SK-MEL-5 (cell line): ENCODE measurements at places on chromosomes 5 and 9.
A peak's percentile ranks its signal among the peaks of the same experiment; 100 is the strongest.

GRCh38 chr5:116358911-116359418, 215.7 kb downstream of the SEMA6A start:
- DNase-seq, result no peak

DNA sequence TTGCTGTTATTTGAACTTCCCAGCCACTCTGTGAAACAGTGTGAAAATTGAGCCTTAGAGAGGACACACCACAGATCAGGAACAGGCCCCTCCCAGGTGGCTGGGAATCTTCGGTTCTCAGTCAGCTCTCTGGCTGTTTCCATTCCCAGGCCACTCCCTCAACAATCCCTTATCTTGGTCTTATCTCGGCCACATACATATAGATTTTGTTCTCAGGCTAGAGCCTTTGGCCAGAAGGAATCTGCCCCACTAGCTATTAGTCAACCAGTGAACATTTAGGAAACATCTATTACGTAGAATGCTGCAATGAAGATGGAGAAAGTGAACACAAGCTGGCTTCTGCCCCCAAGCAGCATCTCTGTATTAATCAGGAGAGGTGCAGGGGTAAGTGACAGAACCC, 21.0 kb upstream of the WWC1 start:
- no peak for DNase-seq

- DNase-seq, result no peak
Measured at GRCh38 chr5:25301836-25302235, 657.1 kb upstream of the CDH10 start.

GRCh38 chr9:2859776-2860379, 16.0 kb upstream of the PUM3 start:
- peak; percentile 68 for DNase-seq

DNA sequence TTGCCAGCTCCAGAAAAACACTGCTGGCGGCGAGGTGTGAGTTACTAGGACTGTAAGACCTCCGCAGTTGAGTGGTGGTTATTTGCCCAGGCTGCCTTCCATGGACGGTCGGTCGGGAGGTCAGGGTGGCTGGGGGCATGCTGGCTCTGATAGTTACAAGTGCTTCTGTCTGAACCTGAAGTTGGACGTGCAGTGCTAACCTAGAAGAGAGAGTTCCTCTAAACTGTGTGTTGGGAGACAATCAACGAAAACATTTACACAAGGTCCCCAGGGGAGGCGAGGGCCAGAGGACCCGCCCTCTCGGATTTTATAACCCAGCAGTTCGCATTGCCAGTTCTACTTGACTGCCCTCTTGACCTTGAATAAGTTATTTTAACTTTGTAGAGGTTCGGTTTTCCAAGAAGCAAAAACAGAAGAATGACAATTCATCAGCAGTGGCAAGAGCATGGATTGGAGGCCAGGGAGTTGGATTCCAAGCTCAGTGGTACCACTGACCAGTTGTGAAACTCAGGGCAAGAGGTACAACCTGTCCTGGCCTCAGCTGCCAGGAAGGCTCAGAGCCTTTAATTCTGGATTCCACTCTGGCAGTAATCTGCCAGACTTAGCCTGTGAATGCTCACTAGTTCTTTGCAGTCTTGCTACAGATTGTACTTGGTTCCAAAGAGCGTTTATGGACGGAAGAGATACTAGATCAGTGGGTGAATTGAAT, 28.7 kb upstream of the PDE8B start:
- no peak for DNase-seq

DNA sequence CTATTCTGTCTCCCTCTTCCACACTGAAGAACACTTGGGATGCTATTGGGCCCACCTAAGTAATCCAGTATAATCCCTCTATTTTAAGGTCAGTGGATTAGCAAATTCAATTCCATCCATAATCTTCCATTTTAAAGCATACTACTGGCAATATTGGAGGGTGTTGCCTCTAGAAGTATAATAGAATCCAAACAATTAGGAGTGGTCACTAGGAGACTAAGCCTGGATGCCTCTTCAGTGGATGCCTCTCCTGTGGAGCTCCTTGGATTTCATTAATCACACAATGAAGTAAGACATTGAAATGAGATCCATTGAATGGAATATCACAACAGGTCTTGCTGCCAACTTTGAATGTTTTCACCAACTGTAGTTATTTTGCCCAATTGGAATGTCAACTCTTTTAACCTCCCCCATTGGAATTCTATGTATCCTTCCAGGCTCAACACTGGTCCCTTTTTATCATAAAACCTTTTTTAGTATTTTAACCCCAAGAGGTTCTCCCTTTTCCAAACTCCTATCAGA, 311.6 kb downstream of the PLK2 start:
- no peak for DNase-seq

GRCh38 chr9:109557481-109557880, 59.4 kb upstream of the PTPN3 start:
- no peak for DNase-seq

DNA sequence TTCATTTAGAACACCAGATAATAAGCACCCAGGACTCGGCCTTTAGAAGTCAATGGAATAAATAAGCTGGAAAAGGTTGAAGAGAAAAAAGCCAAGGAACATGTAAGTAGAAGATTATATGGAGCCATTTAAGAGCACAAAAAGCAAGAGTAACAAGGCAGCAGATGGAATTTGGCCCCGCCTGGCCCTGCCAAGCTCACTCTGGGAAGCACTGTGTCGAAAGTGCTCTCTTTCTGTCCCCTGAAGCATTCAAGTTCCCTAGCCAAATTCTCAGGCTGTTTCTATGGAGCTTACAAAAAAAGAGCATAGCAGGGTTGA, 73.0 kb upstream of the GPR151 start:
- DNase-seq, result no peak

DNA sequence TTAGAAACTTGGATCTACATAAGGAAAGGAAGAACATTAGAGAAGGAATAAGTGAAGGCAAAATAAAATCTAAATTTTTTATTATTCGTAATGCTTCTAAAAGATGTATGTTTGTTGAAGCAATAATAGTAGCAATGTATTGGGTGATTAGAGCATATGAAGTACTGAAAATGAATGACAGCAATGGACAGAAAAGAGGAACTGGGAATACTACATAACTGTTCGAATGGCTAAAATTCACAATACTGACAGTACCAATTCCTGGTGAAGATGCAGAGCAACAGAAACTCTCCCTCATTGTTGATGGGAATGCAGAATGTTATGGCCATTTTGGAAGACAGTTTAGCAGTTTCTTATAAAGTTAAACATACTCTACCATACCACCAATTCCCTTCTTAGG, 177.3 kb upstream of the SPEF2 start:
- DNase-seq, result no peak

DNA sequence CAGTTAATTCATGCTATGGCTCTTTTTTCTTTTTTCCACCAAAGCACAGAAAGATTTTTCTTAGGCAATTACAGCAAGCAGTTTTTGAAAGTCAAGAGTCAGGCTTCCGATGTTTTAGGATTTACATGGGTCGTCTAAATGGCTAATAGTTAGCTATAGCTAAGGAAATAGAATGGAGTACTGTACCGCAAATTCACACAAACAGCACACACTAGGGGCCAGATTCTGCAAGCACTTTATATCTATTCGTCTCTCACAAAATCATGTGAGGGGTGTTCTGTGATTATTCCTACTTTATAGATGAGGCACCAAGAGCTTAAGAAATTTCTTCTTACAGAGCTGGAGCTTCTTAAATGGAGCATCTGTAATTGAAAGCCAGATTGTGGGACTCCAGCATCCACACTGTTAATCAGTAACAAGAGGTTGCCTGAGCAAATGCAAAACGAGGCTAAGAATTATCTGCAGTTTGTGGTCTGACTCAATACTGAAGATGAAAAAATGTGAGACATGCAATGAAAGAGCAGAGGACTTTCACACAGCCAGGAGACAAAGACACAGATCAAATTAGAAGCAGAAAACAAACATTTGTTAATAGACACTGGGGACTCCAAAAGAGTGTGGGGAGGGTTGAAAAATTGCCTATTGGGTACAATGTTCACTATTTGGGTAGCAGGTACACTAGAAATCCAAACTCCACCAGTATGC, 62.7 kb upstream of the CTXN3 start:
- DNase-seq, result no peak

DNA sequence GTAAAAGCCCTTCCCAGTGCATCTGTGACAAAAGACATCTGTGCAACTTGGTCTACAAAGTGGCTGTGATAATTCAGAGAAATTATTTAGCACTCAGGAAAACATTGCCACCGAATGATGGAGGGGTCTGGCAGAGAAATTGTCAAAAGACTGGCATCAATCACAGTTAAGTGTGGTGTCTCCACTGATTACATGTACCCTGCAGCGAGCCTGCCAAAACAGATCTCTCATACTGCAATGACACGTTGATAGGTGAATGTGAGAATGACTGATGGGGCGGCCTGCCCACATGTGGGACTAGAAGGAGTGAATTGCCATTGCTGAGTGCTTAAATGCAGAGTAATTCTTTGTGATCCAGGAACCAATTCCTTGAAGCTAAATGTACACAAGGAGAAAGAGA, 136.4 kb upstream of the PCSK5 start:
- DNase-seq, result no peak

- no peak for DNase-seq
Measured at GRCh38 chr5:1396293-1396816, 48.9 kb downstream of the SLC6A3 start.

GRCh38 chr5:134541736-134542376, 16.4 kb downstream of the JADE2 start:
- no peak for DNase-seq

DNA sequence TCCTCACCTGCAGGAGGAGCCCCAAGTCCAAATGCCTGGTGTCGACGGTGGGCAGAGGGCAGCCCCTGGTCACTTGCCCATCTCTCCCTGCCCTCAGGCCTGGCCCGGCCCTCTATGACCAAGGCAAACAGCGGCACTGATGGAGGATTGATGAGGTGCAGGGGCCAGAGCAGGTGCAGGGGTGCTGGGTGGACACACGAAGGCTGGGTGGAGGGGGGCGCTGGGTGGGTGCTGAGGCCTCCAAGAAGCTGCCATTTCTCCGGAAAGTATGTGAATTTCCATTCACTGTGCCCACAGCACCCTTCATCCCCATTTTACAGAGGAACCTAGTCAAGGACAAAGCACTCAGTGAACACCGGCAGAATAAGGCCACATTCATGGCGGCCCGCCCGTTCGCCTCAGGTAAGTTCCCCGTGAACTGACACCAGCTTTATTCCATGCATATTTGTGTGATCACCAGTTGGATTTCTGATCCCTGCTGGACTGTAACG, 143.8 kb upstream of the PPP1R26 start:
- DNase-seq, result no peak

DNA sequence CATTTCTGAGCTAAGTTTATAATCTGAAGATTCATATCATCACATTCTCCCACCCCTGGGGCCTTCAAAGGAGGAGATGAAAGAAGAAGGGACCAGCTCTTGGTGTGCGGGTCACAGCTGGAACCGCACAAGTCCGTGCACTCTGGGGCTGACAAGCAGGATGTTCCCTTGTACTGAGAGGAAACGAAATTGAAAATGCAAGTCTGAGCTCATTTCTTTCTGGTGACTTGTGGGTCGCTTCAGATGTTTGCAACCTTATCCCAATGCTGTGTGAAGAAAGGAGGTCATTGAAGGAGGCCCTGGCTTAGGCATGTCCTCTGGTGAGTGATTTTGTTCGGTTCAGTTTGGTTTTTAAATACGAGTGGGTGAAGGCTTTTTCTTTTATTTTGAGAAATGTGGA, 59.6 kb downstream of the C9orf152 start:
- DNase-seq, result peak; percentile 44

DNA sequence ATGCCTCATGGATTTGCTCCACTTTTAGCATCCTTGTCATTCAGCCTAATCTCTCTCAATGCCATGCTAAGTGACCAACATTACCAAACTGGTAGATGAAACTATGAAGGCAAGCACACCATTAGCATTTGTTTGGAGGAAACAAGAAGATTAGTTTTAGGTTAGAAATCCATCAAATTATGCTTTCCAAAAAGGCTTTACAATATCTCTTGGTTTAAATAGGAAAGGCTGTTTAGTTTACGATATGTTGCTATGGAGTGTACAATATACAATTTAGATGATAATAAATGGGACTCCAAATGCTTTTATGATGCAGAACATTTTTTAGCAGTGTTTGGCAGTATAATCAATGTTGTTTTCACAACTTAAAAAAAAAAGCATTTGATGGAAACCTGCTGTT, 47.8 kb upstream of the CTXN3 start:
- no peak for DNase-seq

- no peak for DNase-seq
Measured at GRCh38 chr5:92633875-92634487, 947.0 kb downstream of the NR2F1-AS1 start.

DNA sequence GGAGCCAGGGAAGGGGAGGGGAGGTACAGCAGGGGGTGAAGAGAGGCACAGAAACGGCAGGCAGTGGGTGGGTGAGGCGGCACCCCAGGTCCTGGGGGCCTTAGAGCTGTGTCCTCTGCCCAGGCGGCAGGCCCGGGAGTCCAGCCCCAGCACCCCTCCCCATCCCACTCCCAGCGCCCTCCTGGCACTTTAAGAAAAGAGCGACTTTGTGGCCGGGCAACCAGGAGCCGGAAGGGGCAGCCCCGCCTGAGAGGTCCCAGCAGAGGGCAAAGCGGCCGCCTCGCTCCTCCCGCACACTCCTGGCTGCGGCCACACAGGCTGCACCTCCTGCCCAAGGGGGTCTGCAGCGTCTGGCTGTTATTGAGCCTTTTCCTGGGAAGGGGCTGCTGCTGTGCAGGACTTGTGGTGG, 42.6 kb downstream of the NACC2 start:
- peak; percentile 59 for DNase-seq

- DNase-seq, result no peak
Measured at GRCh38 chr5:5781335-5781734, 358.9 kb downstream of the ICE1 start.

- peak; percentile 18 for DNase-seq
Measured at GRCh38 chr9:87787735-87788134, 61.8 kb downstream of the CTSL start.

- no peak for DNase-seq
Measured at GRCh38 chr5:172806897-172807672, 27.0 kb upstream of the ERGIC1 start.

DNA sequence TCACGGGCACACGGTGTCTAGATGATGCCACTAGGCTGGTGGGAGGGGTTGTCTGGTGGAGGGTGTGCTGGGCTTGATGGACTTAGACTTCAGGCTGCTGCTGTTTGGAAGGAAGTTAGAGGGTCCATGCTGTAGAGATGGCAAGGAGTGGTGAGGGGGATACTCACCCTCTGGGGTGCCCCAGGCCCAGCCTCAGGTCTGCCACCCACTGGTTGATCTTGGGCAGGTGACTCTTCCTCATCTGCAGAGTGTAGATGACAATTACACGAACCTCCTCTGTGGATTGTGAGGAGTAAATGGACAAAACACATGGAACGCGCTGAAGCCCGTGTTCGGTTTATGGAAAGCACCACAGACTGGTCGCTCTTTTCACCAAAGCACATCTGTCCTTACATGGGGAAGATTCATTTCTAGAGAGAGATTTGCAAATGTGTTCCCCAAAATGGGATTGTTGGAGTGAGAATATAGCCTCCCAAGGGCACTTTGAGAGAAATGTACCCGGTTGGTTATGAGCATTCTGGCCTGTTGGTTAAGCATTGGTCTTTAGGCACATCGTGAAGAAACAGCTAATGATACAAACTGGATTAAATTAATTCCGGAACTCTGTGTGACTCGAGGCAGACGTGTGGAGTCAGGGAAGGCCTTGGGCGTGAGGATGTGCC, 58.2 kb downstream of the ZNF618 start:
- DNase-seq, result no peak
